ENCODE measurements at places on chromosomes 12 and 14.

- DNase-seq, result no peak
Observed at GRCh38 chr12:77745624-77746023, 85.1 kb upstream of the NAV3 start.

DNA sequence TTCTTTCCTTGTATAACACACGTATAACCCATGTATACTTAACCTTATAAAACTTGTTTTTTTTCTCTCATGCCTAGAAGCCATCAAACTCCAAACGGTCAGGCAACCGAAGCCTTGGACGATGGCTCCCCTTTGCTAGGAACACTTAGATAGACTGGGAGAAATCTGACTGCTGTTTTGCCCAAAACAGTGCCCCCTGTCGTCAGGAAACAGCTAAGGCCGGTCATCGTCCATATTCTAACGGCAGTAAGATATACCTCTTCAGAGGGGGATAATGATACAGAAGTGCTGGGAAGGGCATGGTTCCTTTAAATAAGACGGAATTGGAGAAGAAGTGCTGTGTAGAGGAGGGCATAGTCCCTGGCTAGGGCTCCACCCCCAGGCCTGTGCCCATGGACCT lies 130.5 kb downstream of the SLC41A2 start:
- no peak for DNase-seq

- DNase-seq, result no peak
Observed at GRCh38 chr14:72946491-72946890, 20.2 kb downstream of the DCAF4 start.

DNA sequence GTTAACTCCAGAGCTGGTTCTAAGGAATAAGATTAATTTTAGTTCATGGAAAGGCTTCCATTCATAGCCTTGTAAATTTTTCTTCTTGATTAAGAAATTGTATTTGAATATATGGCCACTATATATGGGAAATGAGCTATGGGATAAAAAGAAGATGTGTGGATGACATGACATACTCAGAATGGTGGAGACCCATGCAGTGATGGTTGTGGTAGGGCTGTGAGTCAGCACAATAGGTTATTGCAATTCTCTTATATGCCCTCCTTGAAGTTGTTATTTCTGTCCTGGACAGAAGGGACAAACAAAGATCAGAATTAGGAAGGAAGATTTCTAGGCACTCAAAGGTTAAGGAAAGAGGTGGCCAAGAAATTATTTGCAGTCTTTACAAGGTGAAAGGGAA lies 21.5 kb downstream of the RASSF9 start:
- DNase-seq, result no peak

GRCh38 chr12:98399532-98399931 lies 115.9 kb upstream of the TMPO start:
- DNase-seq, result no peak

- DNase-seq, result no peak
Observed at GRCh38 chr12:131015581-131016337, 62.1 kb downstream of the ADGRD1 start.

DNA sequence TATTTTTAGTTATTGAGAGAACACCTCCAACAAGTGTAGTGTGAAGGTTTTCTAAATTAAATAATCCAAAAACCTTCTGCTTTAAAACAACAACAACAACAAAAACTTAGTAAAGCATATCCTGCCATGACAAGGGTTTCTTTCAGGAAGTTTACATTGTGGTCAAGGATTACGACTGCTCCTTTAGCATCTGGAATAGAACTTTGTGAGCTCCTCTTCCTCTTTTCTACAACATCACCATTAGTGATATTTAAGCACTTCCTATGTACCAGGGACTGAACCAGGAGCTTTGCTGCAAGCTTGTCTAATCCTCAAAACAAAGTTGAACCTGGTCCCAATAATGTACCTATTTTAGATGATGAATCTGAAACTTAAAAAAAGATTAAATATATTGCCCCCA lies 315.4 kb upstream of the KITLG start:
- no peak for DNase-seq

DNA sequence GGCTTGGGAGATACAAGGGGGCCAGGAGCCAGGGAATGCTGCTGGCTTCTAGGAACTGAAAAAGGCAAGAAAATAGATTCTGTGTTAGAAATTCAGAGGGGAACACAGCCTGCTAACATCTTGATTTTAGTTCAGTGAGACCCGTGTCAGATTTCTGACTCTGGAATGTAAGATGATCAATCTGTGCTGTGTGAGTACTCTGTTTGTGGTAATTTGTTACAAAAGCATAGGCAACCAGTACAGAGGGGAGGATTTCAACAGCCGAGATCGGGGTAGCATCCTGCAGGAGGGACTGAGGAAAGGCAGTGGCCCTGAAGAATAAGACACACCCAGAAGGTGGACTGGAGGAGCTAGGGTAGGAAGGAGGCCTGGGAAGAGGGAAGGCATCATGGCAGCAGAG lies 410.0 kb upstream of the CCDC196 start:
- no peak for DNase-seq

GRCh38 chr12:20383612-20384011 lies 15.3 kb downstream of the PDE3A start:
- no peak for DNase-seq

GRCh38 chr12:1197264-1198018 lies 206.4 kb downstream of the ERC1 start:
- no peak for DNase-seq

DNA sequence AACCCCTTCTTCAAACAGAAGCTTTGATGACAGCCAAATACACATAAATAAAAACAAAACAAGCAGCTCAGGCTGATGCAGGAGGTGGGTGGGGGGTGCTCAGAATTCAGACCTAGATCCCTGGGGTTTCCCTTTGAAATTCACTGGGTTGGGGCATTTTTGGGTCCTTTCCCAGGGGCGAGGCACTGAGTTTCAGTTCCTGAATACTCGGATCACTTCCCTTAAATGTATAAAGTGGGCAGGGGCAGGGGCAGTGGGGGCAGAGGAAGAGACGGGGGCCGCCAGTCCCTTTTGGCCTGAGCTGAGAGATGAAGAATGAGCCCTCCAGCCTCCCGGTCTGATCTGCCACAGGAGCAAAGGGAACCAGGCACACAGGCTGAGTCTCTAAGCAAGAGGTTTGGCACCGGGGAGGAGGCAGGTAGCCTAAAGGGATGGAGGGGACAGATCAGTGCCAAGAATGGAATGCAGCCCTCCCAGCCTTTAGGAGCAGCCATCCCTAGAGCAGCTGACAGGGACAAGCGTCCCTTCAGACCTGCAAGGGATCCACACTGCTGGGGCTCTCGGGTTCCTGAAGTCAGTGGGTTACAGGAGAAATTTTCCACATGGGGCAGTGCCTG lies 20.3 kb downstream of the KDM2B start:
- DNase-seq, result no peak

- DNase-seq, result no peak
Observed at GRCh38 chr12:99339663-99340062, 307.9 kb upstream of the GARIN6 start.

- DNase-seq, result no peak
Observed at GRCh38 chr14:49240383-49240782, 345.8 kb downstream of the RPS29 start.

GRCh38 chr12:57657744-57658143 lies 24.7 kb upstream of the B4GALNT1 start:
- DNase-seq, result no peak

- DNase-seq, result peak; percentile 36
Observed at GRCh38 chr14:55146425-55146824, 17.4 kb downstream of the LGALS3 start.

- DNase-seq, result no peak
Observed at GRCh38 chr14:91019673-91020072, 40.8 kb downstream of the RPS6KA5 start.

DNA sequence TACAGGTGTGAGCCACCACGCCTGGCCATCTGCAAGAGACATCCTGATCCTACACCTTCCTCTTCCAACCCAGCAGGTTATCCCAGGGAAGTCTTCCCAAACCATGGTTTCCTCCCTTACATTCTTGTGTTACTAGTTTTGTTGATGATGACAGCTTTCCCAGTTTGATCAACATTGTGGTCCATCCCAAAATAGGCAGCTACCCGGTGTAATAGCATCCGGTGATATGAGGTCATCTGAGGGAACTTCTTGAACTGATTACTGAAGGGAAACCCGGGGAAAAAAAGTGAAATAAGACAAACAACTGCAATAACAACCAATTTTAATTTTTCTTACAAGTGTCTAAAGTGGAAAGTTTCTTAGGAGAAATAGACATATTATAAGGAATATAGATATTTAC lies 45.3 kb upstream of the STAC3 start:
- DNase-seq, result no peak

GRCh38 chr12:72753571-72753970 lies 481.4 kb downstream of the TRHDE start:
- DNase-seq, result no peak

GRCh38 chr14:61525293-61526011 lies 169.9 kb upstream of the HIF1A start:
- DNase-seq, result peak; percentile 76

DNA sequence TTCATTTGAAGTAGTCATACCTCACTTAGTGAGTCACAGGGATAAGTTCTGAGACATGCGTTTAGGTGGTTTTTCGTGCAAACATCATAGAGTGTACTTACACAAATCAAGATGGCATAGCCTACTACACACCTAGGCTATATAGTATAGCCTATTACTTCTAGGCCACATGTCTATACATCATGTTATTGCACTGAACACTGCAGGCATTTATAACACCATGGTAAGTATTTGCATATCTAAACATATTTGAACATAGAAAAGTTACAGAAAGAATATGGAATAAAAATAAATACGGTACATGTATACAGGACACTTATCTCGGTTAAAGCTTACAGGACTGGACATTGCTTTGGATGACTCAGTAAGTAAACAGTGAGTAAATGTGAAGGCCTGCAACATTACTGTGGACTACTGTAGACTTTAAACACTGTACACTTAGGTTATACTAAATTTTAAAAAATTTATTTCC lies 670.6 kb downstream of the SLC16A7 start:
- DNase-seq, result no peak

GRCh38 chr12:9792185-9792900 lies 31.6 kb upstream of the CD69 start:
- DNase-seq, result no peak

DNA sequence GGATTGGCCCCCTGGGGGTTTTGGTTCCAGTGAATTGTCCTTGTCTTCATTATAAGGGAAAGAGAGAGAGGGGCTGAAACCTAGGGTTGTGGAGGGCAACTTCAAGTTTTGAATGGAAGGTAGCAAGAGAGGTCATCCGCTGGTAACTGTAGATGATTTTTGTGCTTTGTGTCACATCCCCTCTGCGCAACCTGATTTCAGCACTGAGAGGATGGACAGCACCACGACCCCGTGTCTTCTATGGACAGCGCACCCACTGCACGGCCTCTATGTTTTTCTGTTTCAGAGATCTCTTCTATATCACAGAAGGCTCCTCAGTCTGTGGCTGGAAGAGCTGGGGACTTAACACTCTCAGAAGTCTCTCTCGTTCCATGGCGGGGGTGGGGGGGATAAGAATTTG lies 127.0 kb upstream of the RPH3A start:
- no peak for DNase-seq

- DNase-seq, result no peak
Observed at GRCh38 chr14:54889919-54890318, 12.7 kb downstream of the GCH1 start.

- DNase-seq, result no peak
Observed at GRCh38 chr14:31954991-31955390, 122.1 kb upstream of the ARHGAP5 start.

DNA sequence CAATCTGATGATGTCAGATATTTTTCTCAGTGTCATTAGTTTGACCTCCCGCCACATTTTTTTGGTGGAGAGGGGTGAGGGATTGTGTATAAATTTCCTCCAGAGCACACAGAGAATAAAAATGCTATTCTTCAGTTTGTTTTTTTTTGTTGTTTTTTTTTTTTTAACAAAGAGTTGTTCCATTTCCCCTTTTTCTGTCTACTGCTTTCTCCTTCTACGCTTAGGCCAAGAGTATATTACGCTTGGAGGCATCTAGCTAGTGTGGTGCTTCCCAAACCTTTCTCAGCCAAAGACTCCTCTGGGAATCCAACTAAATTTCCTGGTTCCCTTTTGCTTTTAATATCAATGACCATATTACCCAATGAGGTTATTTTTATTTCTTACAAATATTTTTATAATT lies 465.6 kb downstream of the ZFP36L1 start:
- no peak for DNase-seq

GRCh38 chr12:94844452-94844851 lies 159.0 kb downstream of the NDUFA12 start:
- DNase-seq, result no peak

DNA sequence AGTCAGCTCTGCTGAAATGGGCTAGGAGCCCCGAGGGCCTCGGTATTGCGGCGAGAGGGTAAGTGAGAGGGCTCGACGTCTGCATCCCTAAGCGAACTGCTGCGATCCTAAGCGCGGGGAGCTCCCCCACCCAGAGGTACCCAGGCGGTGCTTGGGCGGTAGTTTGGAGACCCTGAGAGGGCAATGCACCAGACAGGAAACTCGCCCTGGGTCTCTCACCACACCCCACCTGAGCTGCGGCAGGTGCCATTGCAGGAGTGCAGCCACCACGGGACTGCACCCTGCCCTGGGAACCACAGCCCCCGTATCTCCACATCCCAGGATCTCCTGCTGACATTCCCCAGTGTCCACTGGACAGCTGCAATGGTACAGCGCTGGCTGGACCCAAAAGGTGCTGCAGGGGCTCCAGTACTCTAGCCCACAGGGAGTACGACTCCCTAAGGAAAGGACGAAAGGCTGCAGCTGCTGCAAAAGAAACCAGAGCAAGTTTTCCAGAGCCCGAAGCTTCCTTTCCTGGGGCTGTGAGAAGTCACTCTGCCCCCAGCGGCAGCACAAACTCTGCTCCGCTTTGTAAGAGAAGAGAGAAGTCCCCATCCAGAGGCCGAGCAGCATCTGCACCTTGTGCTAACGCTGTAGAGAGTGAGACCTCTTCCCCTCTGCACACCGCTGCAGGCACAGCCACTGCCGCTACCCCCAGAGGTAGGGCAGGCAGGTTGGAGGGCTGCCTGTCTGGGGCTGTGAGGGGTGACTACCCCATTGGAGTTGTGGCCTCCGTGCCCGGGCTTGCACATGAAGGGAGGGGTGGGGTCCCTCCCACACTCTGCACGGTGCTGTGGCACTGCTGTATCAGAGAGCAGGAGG lies 31.1 kb upstream of the MON2 start:
- DNase-seq, result peak; percentile 46
